ENCODE measurements at places on chromosomes 11 and 22.

- no peak for DNase-seq
These were observed 20.8 kb downstream of the MUC15 start for GRCh38 chr11:26551186-26551801.

GRCh38 chr11:70799386-70799785 is 401.1 kb downstream of the CTTN start:
- no peak for DNase-seq

DNA sequence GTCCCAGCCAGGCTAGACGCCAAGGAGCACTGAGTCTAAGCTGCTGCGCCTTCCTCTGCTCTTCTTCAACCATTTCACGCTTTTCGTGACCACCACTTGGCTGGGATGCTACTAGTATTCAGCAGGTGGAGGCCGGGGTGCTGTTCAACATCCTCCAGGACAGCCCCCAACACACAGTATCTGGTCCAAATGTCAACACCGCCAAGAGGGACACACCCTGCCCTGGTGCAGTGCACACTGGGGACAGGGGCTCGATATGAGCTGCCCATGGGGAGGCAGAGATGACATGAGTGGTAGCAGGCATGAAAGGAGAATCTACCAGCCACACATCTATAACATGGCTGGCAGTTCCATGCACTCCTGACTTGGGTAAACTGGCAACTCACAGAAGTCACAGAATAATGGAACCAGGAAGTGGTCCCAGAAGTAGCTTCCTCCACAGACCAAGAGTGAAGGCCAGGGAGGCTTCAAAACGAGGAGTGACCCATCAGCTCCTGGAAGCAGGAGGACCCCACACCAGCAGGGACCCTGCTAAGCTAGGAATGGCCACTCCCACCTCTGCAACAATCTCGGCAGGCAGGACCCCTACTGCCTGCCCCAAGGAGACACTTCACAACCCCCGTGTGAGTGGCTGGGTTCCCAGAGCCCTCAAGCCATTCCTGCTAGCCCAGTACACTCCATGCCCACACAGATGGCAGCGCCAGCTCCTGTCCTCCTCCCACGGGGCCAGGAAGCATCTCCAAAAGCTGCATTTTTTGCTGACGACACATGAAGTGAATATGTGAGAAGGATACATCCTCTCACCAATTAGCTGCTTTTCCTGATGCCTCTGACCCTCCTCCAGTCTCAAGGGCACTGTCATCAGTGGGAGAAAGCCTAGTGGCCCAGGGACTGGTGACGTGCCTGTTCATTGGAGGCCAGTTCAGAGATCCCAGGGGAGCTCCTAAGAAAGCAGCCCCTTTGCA is 78.8 kb downstream of the DGCR2 start:
- DNase-seq, result no peak

GRCh38 chr11:75277211-75277805 is 36.7 kb downstream of the TPBGL start:
- DNase-seq, result no peak

DNA sequence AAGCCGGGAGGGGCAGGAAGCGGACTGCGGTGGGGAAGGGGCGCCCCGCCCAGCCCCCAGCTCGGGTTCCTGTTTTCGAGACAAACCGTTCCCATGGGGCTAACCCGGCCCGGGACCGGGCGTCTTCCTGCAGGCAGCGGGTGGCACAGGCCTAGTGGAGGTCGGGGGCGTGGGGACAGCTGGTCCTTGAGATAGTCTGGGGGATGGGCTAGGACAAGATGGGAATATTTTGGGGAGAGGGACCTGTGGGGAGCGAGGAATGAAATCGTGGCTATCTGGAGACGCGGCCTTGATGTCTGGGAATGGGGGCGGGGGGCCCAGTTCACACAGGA is 1.2 kb upstream of the RASGRP2 start:
- DNase-seq, result no peak

- DNase-seq, result no peak
These were observed 19.9 kb upstream of the BBOX1 start for GRCh38 chr11:27020751-27021150.

DNA sequence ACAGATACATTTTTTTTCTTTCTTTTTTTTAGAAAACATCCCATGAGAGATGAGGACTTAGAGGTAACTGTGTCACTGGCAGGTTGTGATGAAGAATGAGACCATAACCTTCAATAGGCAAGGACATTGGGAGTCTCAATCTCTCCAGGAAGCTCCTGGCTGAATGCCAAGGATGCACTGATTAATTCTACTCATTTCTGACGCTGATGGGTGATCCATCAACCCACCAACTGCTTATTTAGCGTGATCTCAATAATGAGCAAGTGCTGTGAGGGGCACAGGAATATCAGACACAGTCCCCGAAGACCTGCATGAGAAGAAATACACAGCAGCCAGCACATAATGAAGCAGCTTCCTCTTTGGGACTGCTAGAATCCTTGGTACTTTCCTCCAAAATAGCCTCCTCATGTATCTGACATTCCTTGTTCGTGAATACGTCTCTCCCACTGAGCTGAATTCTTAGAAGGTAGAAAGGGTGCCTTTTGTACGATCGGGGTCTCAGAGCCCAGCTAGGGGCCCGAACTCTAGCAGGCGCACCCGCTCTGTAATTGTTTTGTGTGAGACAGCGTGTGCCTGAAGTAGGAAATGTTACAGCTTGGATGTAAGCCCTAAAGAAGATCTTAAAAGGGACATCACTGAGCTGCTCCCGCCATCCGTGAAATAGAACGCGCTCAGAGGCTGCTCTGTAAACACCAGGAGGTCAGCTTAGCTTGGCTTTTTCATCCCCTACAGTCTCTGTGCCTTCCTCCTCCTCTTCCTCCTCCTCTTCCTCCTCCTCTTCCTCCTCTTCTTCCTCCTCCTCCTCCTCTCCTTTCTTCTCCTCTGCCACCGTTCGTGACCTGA is 7.2 kb downstream of the CLMP start:
- no peak for DNase-seq

DNA sequence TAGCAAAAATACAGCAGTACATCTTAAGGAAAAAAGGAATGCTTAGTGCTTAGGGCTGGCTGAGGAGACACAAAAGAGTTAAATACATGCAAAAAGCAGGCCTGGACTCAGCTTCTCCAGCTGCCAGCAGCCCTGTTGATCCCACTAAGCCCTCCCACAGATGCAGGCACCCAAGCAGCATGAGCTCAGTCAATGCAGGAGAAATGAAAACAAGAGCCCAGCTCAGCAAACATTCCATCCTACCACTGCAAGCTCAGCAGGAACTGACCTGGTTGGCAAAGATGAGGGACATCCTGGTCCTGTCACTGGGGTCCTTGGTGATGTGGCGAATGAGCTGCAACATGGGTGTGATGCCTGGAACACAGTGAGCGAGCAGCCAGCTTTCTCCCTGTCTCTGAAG is 5.8 kb downstream of the CYB5R2 start:
- DNase-seq, result no peak

- DNase-seq, result no peak
These were observed 44.0 kb upstream of the OPCML start for GRCh38 chr11:133576351-133576750.

GRCh38 chr22:24592058-24592850 is 619 bp downstream of the LRRC75B start:
- no peak for DNase-seq

- DNase-seq, result no peak
These were observed 374.7 kb upstream of the LARGE1 start for GRCh38 chr22:34294986-34295385.

DNA sequence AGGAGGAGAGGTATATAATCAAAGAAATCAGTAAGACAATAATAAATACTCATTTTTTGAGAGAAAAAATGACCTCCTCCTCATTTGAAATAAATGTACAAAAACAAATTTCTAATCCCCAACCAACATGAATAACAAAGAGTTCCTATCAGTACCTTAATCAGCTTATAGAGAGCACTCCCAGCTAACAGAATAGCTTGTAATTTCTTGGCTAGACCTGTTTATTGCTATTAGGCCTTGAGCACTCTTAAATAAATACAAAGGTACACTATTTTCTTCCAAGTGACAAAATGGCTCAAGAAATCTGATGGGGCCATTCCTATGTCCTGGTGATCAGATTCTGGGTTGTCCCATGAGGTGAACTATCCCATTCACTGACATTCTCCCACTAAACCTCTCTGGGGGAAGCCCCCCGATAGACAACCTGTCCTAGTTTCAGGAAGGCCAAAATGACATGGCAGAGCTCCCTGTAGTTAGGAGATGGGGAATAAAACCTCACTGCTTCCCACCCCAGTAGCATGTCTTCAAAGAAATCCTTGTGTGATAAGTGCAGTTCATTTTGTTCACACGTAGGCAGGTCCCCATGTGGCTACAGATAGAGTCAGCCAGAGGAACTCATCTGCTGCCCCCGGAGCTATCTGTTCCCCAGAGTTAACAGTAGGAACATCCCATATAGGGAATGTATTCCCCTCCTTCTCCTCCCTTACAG is 385.7 kb downstream of the SOX6 start:
- DNase-seq, result no peak

GRCh38 chr11:119701591-119702549 is 27.1 kb downstream of the NECTIN1 start:
- peak; percentile 88 for DNase-seq

- DNase-seq, result no peak
These were observed 3.7 kb upstream of the CLDN5 start for GRCh38 chr22:19527861-19528417.

DNA sequence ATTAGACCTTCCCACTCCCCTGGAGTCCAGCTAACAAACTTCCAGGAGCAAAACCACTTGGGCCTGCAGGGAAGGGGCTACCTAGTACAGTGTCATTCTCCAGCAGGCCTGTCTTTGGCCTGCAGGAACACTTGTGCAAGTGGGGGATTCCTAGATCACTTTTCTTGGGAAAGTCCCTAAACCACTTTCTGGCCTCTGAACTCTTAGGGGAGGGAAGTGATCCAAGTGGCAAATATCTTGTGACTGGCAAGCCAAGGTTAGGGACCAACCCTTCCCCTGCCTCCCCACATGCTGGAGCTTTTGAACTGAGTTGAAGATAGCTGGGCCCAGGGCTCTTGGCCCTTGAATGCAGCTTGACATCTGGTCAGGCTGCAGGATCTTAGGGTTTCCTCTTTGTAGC is 17.2 kb downstream of the PPFIBP2 start:
- DNase-seq, result no peak

- no peak for DNase-seq
These were observed 60.4 kb upstream of the PAX6 start for GRCh38 chr11:31871310-31872075.

DNA sequence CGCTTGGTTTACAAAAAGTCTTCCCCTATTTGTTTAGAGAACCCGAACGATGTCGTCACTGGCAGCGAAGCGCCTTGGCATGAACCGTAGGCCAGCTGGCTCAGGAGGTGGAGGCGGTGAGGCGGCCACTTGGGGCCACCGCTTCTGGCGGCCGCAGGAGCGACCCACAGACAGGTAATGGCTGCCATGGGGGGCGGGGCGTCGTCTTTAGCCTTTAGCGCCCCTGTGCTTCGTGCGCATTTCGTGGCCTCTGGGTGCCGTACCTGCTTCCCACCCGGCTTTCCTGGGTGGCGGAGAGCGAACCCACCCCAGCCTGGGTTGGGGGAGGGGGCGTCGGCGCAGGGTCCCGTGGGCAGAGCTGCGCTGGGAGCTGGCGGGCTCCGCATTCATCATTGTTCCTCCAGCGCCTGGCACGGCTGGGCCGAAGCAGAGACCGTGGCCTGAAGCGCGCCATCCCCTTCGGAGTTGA is 469 bp upstream of the OSBP2 start:
- DNase-seq, result peak; percentile 19

DNA sequence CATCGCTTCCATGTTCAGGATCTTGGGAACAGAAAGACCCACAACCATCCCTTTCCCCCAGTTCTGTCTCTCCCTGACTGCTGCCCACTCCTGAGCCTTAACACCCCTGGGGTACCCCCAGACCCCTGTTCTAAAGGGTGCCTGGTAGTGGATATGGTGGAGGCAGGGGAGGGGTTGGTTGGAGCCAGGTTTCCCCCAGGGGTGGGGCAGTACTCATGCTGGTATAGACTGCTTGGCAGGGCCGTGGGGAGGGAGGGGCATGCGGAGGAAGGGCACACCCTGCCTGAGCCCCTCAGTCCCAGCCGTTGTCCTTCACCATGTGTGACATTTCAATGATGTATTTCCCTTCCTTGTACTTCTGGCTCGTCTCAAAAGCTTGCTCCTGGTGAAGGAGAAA is 4.0 kb downstream of the YPEL4 start:
- no peak for DNase-seq

GRCh38 chr11:26297189-26297975 is 34.5 kb upstream of the ANO3 start:
- DNase-seq, result peak; percentile 24

GRCh38 chr11:35951680-35952079 is 7.8 kb downstream of the LDLRAD3 start:
- DNase-seq, result no peak

DNA sequence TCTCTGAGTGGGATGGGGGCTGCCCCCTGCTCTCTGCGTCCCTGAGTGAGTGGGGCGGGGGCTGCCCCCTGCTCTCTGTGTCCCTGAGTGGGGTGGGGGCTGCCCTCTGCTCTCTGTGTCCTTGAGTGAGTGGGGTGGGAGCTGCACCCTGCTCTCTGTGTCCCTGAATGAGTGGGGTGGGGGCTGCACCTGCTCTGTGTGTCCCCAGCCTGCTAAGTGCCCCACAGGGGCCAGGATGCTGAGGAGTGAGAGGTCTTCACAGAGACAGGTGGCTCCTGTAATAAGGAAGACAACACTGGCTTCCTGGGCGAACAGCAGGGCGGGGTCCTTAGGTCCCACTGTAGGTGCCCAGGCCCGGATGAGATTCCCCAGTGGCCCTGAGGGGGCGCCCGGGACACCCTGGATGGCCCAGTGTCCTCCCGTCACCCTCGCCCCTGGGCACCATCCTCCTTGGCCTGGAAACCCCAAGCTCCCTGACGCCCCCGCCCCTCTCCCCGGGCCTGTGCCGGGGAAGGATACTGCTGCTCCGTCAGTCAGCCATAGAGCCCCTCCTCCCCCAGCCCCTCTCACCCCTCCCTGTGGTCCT is 3.8 kb upstream of the CCDC188 start:
- no peak for DNase-seq

- peak; percentile 64 for DNase-seq
These were observed 41.5 kb upstream of the HSPA8 start for GRCh38 chr11:123103326-123103980.

DNA sequence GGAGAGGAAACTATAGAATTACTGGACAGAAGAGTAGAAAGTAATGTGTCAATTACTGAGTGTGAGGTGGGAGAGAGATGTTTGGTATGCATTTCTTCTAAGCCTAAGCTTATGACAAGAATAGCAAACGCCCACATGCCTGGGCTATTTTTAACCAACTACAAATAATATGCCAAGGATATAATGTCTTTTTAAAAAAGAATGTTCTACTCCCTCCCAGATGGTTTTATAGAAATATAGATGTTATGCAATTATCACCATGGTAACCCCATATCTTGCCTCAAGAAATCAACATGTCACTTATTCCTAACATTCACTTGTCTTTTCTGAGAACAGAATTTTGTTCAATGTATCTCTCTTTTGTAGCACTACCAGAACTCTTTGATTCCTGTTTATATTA is 996.7 kb upstream of the CHORDC1 start:
- no peak for DNase-seq

DNA sequence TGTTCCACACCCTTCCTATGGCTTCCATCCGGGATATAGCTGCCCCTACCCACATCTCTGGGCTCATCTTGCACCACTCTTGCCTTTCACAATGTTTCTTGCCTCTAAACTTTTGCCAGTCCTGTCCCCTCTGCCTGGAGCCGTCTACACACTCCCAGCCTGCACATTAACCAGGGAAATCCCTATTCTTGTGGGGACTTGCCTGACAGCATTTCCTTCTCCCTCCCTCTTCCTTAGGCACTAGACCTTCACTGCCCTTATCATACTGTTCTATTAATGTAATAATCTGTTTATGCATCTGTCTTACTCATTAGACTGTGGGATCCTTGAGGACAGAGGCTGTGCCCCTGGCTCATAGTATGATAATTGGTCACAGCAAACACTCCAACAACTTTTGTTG is 5.8 kb upstream of the TTC12 start:
- no peak for DNase-seq
